CD4-positive, alpha-beta T cell treated with Interleukin-15 for 4 hours (primary cell): ENCODE measurements at places on chromosomes 12 and 14.

DNA sequence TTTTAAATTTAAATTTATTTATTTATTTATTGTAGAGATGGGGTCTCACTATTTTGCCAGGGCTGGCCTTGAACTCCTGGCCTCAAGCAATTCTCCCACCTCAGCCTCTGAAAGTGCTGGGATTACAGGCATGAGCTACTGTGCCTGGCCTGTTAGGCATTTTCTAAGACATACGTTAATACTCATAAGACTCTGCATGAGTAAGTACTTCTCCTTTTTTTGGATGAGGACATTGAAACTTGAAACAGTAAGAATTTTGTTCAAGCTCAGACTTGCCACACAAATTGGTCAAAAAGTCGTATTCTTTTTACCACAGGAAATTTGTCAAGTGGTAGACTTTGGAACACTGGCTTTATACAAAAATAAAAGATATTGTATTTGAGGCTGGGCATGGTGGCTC is 187.4 kb upstream of the RASSF8 start:
- DNase-seq: no peak

- no peak for DNase-seq
Observed at GRCh38 chr12:103762473-103762872, 78.6 kb downstream of the NT5DC3 start.

DNA sequence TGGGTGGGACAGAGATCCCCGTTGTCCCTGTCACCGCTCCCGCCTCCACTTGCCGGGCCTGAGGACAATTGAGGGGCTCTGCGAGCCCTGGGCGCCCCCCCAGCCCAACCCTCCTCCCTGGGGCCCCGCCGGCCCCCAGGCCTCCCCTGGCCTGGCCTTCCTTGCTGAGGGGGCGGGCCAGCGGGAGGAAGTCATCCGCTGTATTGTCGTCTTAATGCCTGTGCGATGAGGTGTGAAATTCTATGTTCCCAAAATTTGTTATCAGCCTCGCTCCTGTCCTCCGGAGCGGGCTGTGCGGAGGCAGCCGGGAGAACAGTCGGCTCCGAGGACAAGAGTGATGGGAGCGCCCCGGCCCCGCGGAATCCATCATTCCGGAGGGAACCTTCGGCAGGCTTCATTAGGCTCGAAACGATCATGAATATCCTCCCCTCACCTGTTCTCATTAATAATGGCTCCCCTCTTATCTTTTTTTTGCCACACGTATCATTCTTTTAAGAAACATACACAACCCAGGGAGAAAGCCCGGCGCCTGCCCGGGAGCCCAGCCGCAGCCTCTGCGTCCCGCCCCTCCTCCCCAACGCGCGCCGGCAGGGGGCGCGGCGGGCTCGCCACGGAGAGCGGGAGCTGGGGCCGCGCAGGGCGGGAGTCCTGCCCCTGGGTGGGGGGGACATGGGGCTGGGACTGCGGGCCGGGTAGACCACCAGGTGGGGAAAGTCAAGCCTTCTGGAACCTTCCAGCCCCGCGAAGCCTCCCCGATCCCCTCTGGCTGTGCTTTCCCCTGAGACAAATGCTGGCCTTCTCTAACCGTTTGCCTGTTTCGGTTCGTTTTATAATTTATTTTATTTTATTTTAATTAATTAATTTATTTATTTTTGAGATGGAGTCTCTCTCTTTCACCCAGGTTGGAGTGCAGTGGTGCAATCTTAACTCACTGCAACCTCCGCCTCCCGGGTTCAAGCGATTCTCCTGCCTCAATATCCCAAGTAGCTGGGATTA is 17.1 kb upstream of the DLK1 start:
- no peak for DNase-seq

DNA sequence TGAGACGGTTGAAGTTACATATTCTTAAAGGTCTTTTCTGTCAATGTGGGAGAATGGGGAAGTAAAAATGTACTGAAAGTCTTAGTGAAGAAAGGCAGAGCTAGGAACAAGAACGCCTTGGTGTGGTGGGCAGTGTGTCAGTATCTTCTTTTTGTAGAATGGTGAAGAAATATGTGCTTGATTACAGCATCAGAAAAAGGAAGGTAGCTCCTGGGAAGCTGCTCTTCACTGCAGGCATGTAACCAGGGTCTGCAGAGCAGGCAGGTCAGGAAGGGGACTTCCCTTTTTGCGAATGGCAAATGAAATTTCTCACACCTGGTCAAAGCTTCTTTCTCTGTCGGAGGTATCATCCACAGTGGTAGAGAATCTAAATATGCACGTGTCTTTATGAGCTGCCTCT is 226.2 kb downstream of the ADAMTS20 start:
- no peak for DNase-seq

- no peak for DNase-seq
Observed at GRCh38 chr14:51095854-51096823, 1.2 kb upstream of the TRIM9 start.

DNA sequence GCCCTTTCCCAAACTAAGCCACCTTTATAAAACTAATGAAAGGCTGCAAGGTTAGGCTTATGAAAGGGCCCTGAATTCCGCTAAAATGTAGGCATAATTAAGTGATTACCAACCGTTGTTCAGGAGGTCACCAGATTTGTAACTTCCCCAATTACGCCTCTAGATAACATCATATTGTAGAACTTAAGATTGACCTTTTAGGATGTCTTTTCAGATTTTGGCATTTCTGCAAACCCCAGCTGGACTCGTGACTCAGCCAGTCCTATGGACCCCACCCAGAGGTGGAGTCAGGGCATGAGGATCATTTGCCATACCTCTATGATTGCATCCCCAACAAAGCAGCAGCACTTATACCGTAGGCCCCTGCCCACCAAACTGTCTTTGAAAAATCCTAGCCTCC is 3.7 kb upstream of the LPCAT3 start:
- DNase-seq: no peak

DNA sequence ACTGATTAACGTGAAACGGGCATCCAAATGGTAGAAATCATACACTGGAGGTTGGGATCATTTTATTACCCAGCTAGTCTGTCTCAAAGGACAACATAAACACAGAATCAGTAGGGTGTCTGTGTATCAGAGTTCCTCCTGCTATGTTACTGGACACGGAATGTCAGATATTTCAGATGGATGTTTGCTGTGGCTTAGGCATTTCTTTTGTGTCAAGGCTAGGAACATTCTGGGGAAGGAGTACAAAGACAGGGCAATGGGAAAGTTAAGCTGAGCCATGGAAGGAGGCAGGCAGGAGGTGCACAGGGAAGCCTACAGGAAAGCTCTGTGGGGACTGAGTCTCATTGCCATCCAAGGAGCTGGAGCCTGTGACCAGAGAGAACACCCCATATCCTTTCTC is 254.6 kb downstream of the C12orf75 start:
- no peak for DNase-seq

DNA sequence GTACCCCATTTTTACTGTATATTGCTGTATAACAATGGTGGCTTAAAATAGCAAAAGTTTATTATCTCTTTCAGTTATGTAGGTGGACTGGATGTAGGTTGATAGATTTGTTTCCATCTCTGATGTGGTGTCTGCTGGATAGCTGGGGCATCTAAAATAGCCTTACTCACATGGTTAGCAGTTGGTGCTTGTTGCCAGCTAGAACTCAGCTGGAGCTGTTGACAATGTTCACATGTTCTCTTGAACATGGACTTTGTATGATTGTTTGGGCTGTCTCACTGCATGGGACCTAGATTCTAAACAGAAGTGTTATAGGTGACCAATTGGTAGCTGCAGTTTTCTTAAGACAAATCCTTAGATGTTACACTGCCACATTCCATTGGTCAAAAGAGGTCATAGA is 126.9 kb downstream of the GPHN start:
- no peak for DNase-seq

DNA sequence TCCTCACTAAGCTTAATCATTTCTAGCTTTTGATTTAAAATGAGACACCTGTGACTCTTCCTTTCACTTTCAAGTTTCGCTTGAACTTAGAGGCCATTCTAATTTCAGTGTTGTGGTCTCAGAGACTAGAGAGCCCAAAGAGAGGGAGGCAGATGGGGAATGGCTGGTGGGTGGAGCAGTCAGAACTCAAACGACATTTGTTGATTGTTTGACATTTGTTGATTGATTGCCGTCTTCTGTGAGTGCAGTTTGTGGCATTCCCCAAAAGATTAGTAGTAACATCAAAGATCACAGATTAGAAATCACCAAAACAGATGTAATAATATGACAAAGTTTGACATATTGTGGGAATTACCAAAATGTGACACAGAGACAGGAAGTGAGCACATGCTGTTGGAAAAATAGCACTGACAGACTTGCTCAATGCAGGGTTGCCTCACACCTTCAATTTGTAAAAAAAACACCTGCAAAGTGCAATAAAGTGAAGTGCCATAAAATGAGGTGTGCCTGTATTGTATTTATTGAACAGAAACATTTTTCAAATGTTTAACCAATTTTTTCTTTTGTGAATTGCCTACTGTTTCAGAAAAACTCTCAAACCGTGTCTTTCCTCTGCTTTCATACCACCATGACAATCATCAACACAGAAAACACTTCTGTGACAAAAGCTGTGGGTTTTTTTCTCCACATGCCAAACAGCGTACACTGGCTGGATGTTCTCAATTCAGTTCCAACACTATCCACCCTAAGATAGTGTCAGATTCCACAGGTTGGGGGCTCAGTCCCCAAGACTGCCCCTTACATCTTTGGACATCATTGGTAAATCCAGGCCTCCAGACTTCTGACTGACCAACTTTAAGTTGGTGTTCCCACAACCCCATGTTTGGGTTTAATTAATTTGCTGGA is 376.3 kb upstream of the RGS6 start:
- DNase-seq: peak; percentile 79

- no peak for DNase-seq
Observed at GRCh38 chr12:75275702-75276101, 54.4 kb downstream of the CAPS2 start.

- DNase-seq: no peak
Observed at GRCh38 chr14:89013698-89014568, 189.5 kb downstream of the TTC8 start.

- DNase-seq: peak; percentile 48
Observed at GRCh38 chr12:117236456-117237001, 46.3 kb upstream of the FBXO21 start.

DNA sequence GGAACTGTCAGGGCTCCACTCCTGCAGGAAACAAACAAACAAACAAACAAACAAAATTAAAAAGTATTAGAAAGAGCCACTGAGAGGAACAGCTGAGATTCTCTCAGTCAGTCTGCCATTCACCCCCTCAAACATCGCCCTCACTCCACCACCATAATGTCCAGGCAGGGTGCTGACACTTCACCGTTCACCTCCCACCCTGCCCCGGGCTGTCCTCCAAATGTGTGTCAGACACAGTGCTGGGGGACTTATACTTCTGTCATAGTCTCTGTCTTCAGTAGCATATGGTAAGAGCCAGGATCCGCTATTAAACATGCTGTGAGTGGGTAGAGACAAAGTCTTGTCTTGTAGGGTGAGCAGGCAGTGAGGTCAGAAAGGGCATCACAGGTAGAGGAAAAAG is 28.3 kb downstream of the KRT18 start:
- no peak for DNase-seq

GRCh38 chr14:105468621-105469241 is 5.9 kb upstream of the CRIP2 start:
- DNase-seq: no peak

- DNase-seq: no peak
Observed at GRCh38 chr14:104445086-104445485, 134.5 kb upstream of the C14orf180 start.

GRCh38 chr12:54338698-54339296 is 13.9 kb downstream of the COPZ1 start:
- DNase-seq: no peak

DNA sequence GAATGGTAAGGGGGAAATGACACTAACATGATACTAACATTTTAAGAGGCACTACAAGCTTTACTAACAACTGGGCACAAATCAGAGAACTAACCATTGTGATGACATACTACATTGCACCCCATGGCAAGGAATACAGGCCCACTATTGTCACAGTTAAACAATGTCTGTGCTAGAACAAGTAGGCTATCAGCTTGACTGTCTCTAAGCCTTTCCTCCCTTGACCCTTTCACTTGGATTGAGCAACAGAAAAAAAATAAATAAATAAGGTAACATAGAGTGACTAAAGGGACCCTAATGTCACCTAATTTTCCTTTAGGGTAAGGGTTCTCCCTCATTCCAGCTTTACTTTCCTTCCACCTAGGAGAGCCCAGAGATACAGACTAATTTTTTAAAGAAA is 4.4 kb downstream of the SLC38A2 start:
- DNase-seq: no peak

DNA sequence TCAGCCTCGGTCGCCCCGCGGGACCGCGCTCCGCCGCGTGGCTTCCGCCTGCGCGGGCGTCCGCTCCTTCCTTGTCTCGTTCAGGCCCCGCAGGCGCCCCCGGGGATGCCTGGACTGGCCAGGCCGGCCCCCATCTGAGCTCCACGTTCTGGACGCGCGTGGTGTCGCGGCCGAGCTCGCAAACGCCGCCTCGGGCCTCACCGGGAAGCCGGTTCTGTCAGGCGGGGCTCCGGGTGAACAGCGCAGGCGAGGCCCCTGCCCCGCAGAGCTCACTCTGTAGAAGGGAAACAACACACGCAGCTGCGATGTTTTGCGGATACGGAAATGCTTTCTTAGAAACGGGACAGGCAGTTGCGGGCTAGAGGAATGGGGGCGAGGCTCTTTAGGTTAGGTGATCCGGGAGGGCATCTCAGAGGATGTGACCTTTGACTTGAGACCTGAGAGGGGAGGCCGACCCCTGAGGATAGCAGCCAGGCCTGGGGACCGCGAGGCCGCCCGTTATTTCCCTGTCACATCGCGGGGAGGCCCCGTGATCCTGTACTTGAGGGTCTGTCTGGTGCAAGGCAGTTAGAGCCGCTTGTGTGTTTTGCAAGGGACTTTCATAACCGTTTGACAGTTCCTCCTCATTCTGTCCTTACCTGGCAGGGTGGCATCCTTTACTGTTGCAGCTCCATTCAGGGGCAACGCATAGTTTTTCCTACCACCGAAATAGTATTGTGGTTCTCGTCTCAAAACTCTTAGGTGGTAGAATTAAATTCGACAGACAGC is 584 bp downstream of the VRK1 start:
- DNase-seq: peak; percentile 10

- DNase-seq: no peak
Observed at GRCh38 chr12:130934753-130935152, 19.0 kb upstream of the ADGRD1 start.

- DNase-seq: no peak
Observed at GRCh38 chr14:103372552-103373304, 12.5 kb upstream of the MARK3 start.

DNA sequence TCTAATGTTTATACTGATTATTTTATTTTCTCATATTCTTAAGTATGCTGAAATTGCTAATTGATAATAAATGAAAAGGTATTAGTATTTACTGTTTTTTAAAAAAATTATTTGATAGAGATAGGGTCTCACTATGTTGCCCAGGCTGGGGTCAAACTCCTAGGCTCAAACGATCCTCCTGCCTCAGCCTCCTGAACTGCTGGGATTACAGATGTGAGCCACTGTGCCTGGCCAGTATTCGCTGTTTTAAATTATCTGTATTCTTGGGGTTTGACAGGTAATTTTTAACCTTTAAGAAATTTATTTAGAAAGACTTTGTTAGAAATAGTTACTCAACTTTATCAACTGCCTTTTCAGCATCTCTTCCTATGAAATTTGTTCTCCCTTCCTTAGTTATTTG is 32.2 kb downstream of the RAN start:
- no peak for DNase-seq

GRCh38 chr12:112836736-112837628 is 45.4 kb downstream of the RPH3A start:
- DNase-seq: no peak

- DNase-seq: no peak
Observed at GRCh38 chr14:88961214-88961613, 136.8 kb downstream of the TTC8 start.

GRCh38 chr14:94462763-94463572 is 10.4 kb upstream of the SERPINA11 start:
- no peak for DNase-seq

- DNase-seq: no peak
Observed at GRCh38 chr12:124754949-124755800, 108.5 kb downstream of the SCARB1 start.
